ENCODE measurements at places on chromosomes 6 and 20. TPM values are rescaled to one million over a fixed set of nuclear protein-coding genes. Genes with fewer than 3 reads are reported as not detected.

WFDC9 gene
- total RNA-seq: not detected

GMNN gene
- total RNA-seq: 37.5 TPM

HEY2 gene
- under 0.01 TPM for total RNA-seq

TXLNB gene
- total RNA-seq: under 0.01 TPM

MYBL2 gene
- 34.4 TPM for total RNA-seq

TMC2 gene
- not detected for total RNA-seq

TMEM170B gene
- total RNA-seq: 1.1 TPM

MAP1LC3A gene
- 14.5 TPM for total RNA-seq

BPIFB2 gene
- total RNA-seq: not detected

RNF146 gene
- 43.5 TPM for total RNA-seq

APOBEC2 gene
- not detected for total RNA-seq
